ENCODE measurements at places on chromosomes 1 and 21. TPM values are rescaled to one million over a fixed set of nuclear protein-coding genes. Genes with fewer than 3 reads are reported as not detected.

PLA2G5 gene
- not detected for total RNA-seq

DR1 gene
- 96.4 TPM for total RNA-seq

RAB25 gene
- total RNA-seq = not detected

LIPI gene
- total RNA-seq = not detected

SMCP gene
- total RNA-seq = not detected

KRTAP7-1 gene
- not detected for total RNA-seq

LRRC38 gene
- not detected for total RNA-seq

MX1 gene
- 0.90 TPM for total RNA-seq

S100A14 gene
- not detected for total RNA-seq

AADACL4 gene
- total RNA-seq = not detected

CTH gene
- 2.5 TPM for total RNA-seq

MYBPH gene
- not detected for total RNA-seq

SH2D2A gene
- total RNA-seq = not detected

ATP1B1 gene
- total RNA-seq = 31.3 TPM

C1orf141 gene
- total RNA-seq = not detected

GPR25 gene
- total RNA-seq = not detected

MROH9 gene
- total RNA-seq = not detected

KLHDC9 gene
- 1.7 TPM for total RNA-seq

CFAP141 gene
- not detected for total RNA-seq

KRTAP19-4 gene
- total RNA-seq = not detected

HLX gene
- total RNA-seq = 13.5 TPM

AMIGO1 gene
- total RNA-seq = 4.2 TPM

PFKFB2 gene
- 1.8 TPM for total RNA-seq

GNG4 gene
- total RNA-seq = 2.2 TPM
